ENCODE measurements at places on chromosomes 2 and 18.

DNA sequence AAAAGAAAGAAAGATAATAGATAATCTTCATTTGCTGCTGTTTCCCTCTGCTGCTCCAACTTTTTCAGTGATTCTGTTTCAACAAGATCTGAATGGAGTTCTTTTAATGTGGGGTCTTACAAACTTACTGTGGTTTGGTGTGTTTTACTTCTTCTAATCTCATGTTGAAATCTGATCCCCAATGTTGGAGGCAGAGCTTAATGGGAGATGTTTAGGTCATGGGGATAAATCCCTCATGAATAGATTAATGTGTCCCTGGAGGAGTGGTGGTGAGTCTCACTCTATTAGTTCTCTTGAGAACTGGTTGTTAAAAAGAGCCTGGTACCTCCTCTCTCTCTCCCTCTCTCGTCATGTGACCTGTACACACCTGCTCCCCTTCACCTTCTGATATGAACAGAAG, 442.4 kb downstream of the EPHA4 start:
- DNase-seq, result no peak

DNA sequence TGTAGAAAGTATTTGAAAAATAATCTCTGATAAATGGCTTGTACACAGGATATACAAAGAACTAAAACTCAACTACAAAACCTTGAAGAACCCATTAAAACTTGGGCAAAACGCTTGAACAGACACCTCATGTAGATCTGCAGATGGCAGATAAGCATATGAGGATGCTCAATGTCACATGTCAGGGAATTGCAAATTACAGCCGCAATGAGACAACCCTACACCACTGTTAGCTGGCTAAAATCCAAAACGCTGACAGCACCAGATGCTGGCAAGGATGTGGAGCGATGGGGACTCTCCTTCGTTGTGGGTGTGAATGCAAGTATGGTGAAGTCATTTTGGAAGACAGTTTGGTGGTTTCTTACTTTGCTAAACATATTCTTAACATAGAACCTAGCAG, 53.7 kb downstream of the SNTG2 start:
- no peak for DNase-seq

GRCh38 chr2:227237786-227238185, 73.4 kb downstream of the COL4A3 start:
- DNase-seq, result no peak

- no peak for DNase-seq
Measured at GRCh38 chr2:85843543-85843942, 45.2 kb downstream of the ST3GAL5 start.

- DNase-seq, result no peak
Measured at GRCh38 chr2:113219889-113220641, 46.3 kb downstream of the PSD4 start.

DNA sequence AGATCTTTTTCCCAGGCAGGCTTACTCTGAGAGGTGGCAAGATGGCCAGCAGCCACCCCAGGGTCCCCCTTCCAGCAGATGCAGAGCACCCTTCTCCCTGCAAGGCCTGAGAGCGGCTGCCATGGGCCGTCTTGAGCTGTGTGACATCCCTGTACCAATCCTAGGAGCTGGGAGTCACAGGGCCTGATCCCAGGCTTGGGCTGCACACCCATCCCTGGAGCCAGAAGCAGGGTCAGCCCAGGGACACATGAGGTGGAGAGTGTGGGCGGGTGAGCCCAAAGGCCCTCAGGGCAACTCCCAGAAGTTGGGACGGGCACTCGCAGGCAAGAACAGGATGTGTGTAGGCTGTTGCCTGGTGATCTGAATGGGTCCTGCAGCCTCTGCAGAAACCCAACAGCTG, 40.5 kb downstream of the CROCC2 start:
- DNase-seq, result no peak

Measured in activated CD8-positive, alpha-beta memory T cell treated with anti-CD3 and anti-CD28 coated beads for 1 hour (primary cell).